ENCODE measurements at places on chromosomes 3 and 15.

DNA sequence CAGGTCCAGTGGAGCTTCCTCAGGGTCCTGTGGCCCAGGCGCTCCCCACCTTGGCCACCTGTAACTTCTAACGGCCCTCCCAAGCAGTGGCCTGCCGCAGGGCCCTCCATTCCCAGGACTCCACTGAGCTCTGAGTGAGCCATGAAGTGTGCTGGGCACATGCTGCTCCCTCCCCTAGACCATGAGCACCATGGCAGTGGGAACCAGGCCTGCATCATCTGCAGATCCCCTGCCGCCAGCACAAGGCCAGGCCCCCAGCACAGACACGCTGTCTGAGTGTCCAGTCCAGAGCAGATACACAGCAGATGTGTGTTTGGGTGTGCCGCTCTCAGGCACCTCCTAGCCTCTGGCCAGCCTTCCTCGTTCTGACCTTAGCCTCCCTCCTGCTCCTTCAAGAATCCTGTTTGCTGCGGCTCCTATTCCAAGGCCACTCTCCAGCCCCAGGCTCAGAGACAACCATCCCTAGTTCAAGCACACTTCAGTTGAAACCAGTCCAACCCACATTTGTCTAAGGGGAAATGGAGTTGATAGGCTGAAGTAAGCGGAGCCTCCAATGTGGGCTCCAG, 7.0 kb upstream of the KLF15 start:
- no peak for DNase-seq

- DNase-seq: no peak
Observed at GRCh38 chr3:66395635-66396034, 105.2 kb downstream of the LRIG1 start.

DNA sequence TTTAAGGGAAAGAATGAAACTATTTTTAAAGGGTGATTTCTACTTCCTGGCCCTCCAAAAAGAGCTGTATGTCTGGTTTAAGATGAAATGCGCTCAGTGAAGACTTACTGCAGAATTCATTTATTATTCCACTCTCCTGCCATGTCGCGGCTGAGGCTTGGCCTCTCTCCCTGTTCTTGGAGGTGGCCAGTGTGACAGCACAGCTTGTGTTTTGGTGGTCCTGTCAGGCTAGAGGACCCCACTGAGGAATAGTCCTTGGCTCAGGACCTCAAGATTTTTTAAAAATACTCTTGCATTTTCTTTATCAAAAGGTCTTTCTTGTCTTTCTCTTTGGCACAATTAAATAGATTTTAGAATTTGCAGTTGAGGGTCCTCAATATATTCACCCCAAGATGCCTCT, 384.4 kb downstream of the LRTM1 start:
- no peak for DNase-seq

DNA sequence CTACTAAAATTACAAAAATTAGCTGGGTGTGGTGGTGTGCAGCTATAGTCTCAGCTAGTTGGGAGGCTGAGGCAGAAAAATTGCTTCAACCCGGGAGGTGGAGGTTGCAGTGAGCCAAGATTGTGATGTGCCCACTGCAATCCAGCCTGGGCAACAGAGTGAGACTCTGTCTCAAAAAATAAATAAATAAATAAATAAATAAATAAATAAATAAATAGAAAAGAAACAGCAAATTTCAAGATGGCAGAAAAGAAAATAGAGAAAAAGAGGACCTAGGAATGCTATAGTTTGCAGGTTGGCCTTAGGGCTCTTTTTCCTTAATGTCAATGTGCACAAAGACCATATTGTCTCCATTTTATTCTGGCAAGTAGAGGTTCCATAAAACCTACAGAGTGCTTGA, 28.2 kb downstream of the IQCF6 start:
- no peak for DNase-seq

GRCh38 chr15:66650433-66650832, 51.6 kb upstream of the SMAD6 start:
- DNase-seq: no peak

- no peak for DNase-seq
Observed at GRCh38 chr3:178646186-178646862, 110.1 kb downstream of the KCNMB2 start.

- DNase-seq: no peak
Observed at GRCh38 chr3:195028877-195029606, 241.9 kb downstream of the XXYLT1 start.

GRCh38 chr15:50886611-50887345, 21.7 kb upstream of the AP4E1 start:
- DNase-seq: no peak

DNA sequence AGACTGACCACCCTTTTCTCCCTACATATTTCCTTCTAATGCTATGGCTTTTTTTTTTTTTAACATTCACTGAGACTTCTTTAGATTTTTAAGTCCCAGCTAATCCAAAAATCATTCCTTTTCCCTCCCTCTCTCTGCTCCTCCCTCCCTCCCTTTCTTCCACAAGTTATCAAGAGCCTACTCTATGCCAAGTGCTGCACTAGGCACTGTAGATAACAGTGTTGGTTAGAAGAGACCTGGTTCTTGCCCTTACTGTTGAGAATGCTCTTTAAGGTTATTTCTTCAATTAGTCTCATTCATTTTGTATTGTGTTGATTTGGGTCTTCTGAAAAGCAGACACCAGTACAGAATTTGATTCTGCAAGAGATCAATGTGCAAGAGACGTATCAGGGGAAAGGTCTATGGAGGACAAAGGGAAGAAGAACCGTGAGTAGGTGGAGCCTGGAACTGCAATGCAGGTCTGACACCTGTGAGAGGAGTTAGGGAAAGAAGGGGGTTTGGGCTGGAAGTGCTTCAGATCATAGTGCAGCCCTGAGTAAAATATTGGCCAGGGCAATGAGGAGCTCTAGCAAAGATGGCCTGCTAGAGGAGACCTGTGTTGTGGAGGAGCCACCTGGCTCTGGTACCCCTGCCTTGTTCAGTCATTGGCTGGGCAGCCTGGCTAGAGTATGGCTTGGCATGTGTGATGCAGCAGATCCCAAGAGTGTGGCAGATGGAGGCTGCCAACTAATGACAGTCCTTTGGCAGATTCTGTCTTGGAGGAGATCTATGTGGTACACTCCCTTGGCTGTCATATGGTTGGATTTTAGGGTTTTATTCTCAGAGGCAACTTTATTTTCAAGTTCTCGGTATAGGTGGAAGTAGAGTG, 9.7 kb upstream of the PCOLCE2 start:
- DNase-seq: no peak

DNA sequence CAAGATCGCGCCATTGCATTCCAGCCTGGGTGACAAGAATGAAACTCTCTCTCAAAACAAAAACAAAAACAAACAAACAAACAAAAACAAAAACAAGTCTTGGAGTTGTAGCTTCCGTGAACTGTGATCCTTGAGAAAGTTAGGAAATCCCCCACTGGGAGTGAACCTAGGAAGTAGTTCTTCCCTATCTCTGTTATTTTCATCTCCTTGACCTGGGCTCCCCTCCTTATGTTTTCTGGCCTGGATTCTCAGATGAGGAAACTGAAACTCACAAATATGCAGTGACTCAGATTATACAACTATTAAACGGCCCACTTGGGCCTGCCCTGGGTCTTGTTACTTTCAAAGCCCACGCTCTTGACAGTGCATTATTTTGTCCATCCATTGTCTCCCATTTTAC, 29.7 kb downstream of the SAXO2 start:
- DNase-seq: no peak

DNA sequence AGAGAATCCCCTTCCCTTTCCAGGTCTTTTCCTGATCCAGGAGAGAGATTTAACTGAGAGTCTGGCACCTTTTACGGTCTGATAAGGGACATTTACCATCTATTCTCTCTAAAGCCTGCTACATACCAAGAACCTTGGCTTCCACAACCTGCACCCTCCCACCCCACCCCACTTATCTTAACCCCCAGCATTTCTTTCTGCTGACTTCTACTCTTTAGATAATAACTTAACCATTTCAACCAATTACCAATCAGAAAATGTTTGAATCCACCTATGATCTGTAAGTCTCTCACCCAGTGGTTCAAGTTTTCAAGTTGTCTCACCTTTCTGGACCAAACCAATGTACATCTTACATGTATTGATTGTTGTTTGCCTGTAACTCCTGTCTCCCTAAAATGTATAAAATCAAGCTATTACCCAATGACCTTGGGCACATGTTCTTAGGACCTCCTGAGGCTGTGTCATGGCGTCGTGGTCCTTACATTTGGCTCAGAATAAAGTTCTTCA, 74.0 kb downstream of the MCF2L2 start:
- no peak for DNase-seq

- DNase-seq: no peak
Observed at GRCh38 chr3:50502584-50503423, 630 bp downstream of the CACNA2D2 start.

GRCh38 chr15:85749261-85750151, 45.2 kb downstream of the KLHL25 start:
- DNase-seq: no peak

- no peak for DNase-seq
Observed at GRCh38 chr15:94235646-94236045, 4.3 kb downstream of the MCTP2 start.

Data from NB4 (cell line).